ENCODE measurements at places on chromosomes 6 and 20.

DNA sequence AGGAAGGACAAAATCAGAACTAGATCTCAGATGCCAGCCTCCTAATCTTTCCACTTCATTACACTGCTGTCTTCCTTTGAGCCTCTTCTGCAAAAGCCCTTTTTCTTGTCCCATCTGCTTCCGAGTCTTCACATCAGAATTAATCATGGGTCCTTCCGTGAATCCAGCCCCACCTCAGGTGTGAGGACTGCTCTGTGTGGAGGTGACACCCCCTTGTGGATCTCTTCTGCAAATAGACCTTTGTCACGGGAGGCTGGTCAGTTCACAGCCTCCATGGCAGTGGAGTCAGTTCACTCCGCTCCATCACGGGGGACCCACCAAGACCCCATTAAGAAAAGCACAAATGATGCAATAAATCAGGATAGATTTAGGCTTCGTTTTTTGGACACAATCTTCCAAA, 171.1 kb downstream of the ADAT2 start:
- DNase-seq, result peak; percentile 29

DNA sequence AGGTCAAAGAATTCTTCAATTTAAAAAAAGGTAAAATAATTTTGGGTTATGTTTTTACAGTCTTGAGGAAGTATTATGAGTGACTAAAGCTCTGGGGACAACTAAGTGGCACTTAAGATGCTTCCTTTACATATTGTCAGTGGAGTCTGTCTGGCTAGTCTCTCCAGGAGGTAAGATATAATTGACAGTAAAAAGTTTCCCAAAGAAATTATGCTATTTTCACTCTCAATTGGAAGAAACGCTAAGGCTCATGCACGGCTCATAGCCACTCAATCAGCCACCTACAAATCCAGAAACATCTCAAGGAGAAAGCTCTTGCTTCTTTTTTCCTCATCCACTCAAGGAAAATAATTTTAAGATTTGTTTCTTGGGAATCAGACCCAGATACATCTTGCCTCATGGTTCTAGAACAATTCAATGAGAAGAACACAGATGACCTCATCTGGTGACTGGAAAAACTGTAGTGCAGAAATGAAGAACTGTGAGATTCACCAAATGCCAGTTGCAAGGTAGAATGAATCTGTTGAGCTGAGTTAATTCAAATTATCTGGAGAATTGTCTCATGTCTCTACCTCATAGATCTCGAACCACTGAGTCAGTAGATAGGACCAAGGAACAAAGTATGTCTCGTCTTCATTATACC, 252.9 kb downstream of the TPBG start:
- DNase-seq, result no peak

DNA sequence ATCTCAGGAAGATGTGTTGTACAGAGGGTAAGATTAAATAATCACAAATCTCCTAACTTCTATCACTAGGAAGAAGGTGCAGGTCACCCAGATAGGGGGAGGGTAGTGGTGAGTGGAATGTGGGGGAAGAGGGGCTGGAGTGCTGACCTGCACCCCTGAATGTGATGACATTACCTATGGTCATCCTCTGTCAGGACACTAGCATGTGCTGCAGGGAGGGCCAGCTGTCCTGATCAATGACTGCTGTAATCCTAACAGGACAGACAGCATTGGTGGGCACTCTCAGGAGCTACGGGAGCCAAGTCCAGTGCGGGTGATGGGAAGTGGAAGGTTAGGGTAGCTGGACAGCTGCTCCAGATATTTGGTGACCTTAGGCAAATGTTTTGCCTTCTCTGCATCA, 45.2 kb upstream of the CST5 start:
- DNase-seq, result no peak

- DNase-seq, result peak; percentile 67
These were observed 329.8 kb upstream of the SOX4 start for GRCh38 chr6:21263531-21264287.

DNA sequence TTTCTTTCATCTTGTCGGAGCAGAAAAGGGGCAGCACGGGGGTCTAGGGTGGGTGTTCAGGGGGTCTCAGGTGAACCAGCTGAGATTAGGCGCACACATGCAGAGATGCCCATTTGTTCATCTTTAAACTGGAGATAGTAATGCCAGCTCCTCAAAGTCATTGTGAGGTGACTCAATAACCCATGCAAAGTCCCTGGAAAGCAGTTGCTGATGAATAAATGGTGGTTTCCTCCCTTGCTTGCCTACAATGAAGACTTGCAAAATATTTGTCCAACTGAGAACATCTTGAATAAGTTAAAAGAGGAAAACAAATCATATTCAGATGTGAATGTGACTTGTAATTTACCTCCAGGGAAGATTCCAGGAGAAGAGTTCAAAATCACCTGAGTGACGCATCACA, 206.9 kb downstream of the LY86 start:
- DNase-seq, result no peak

- DNase-seq, result no peak
These were observed 42.5 kb upstream of the CD83 start for GRCh38 chr6:14075095-14075503.

DNA sequence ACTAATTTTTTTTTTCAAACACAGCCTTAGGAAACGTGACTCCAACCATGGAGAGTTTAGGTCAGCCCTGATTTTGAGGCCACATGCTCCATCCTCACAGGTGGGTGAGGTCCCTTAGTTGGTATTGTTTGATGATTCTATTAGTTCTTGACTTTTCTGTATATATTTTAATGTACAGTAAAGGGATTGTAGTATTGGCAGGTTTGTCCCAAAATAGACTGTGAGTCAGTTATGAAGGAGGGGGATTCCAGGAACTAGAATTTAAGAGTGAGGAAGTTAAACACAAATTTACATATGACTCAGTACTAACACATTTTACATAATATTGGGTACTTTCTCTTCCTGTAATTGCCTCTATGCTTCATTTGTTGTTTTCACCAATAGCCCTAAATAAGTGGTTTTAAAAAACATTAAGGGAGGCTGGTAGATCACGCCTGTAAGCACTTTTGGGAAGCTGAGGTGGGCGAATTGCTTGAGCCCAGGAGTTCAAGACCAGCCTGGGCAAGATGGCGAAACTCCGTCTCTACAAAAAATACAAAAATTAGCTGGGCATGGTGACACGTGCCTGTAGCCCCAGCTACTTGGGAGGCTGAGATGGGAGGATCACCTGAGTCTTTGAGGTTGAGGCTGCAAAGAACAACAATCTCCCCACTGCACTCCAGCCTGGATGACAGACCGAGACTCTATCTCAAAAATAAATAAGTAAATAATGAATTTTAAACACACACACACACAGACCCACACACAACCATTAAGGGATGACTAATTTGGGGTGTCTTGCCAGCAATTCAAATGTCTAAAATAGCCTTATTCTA, 81.8 kb downstream of the SGK1 start:
- DNase-seq, result peak; percentile 68

- DNase-seq, result no peak
These were observed 181.2 kb downstream of the FOXA2 start for GRCh38 chr20:22403022-22403631.

GRCh38 chr6:2777249-2777648, 12.1 kb downstream of the WRNIP1 start:
- no peak for DNase-seq

- DNase-seq, result no peak
These were observed 175.8 kb downstream of the GMPR start for GRCh38 chr6:16414205-16414604.

- DNase-seq, result no peak
These were observed 21.9 kb downstream of the COL11A2 start for GRCh38 chr6:33170176-33171015.

DNA sequence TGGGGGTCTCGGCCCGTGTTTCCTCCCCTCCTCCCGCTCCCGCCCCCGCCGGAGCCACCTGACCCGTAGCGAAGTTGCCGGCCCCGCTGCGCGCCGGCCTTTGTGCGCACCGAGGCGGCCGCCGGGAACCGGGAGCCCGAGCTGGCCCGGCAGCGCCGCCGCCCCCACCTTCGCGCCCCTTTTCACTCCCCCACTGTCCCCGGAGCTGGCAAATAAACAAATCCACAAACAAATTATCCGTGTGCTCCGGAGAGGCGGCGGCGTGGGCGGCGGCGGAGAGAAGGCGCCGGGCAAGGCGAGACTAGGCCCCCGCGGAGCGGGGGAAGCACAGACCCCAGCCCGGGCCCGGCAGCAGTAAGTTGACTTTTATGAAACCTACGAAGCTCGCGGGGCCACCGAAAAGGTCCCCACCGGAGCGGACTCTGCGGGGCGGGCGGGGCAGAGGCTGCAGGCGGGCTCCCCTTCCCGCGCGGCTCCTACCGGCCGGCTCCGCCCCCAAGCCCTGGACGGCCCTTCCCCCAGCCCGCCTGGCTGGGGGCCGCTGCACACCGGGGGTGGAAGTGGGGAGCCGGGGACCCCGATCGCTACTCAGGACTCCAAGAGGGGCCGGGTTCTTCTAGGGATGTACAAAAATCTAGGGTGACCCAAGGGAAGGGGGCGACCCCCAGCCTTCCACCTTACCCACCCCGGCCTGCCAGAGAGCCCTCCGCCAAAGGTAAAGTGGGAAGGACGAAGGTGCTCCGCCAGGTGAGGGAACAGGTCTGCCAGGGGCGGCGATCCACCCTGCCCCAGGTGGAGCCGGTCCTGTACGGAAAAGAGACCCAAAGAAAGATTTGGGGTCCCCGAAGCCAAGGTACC, 40.7 kb downstream of the YTHDF1 start:
- DNase-seq, result no peak

DNA sequence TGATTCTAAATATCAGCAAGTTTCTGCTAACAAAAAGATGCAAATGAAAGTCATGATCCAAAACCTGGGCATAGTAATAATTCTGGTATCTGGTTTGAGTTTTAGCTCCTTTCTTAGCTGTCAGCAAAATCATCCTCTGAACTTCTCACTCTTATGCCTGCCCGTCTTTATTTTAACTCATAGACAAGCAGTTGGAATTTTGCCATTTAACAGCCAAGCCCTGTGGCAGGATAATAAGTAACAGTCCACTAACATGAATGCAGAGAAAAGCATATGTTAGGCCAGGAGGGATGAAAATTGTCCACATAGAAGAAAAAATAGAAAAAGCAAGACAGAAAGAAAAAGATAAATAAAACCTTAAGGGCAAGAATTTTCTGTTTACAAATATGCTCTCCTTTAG, 170.0 kb upstream of the LAMA2 start:
- DNase-seq, result no peak

DNA sequence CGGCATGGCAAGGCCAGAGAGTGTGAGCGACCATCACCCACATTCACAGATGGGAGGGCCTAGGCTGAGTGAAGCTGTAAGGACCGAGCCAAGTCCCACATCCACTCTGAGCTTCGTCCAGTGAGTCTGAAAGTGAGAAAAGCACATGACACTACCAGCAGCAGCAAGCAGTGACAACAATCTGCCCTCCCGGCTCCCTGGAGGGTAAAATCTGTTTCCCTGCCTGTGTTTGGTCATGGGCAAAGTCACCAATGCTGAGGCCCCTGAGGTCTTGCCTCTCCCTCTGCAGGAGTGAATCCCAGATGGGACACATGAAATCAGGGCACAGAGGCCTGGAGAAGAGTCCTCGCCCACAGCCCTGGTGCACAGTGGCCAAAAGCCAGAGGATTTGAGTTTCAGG, 6.4 kb upstream of the CST7 start:
- DNase-seq, result no peak

GRCh38 chr6:27873021-27873940, 38.9 kb downstream of the OR2B2 start:
- DNase-seq, result no peak

DNA sequence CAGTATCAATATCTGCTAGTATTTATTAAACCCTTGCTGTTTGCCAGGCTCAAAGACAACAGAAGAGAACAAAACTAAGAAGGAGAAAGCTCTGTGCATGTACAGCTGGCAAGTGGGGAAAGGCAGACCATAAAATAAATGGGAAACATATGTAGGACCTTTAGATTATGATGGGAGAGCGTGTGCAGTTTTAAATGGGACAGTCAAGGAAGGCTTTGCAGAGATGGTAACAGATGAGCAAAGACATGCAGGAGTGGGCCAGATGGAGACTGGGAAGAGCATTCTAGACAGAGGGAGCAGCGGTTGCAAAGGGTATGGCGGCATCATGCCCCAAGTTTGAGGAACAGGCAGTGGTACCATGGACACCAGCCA, 260.0 kb downstream of the NRN1 start:
- no peak for DNase-seq

DNA sequence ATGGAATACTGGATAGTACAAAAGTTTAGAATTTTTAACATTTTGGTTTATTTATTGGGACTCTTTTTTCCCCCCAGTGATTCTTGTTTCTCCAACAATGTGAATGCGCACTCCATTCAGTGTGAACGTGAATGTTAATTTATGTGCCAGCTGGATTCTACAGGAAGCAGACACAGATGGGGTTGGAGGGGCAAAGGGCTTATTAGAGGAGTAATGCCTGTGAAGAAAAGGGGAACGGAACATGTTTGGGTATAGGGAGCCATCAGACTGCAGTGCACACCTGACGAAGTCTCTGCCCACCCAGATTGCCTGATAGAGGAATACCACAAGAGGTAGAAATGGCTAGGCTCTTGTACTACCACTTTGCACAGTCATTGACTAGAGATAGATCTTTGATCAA, 48.2 kb downstream of the PTPRA start:
- no peak for DNase-seq

- no peak for DNase-seq
These were observed 26.8 kb upstream of the DDR1 start for GRCh38 chr6:30857549-30857948.

DNA sequence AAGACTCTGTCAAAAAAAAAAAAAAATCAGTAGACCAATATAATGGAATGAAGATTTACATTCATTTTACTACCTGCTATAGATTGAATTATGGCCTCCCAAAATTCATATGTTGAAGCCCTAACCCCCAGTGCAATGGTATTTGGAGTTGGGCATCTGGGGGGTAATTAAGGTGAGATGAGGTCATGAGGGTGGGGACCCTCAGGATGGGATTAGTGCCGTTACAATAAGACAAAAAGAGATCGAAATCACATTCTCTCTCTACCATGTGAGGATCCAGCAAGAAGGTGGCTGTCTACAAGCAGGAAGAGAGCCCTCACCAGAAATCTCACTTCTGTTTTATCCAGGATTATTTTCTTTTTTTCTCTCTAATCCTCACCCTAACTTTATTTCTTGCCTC, 100.6 kb upstream of the LOC128125822 start:
- no peak for DNase-seq

GRCh38 chr20:47205577-47206123, 150.8 kb downstream of the ZMYND8 start:
- DNase-seq, result peak; percentile 67

- peak; percentile 77 for DNase-seq
These were observed 1.0 kb upstream of the NXT1 start for GRCh38 chr20:23349338-23350195.

- no peak for DNase-seq
These were observed 1.6 kb upstream of the ADRM1 start for GRCh38 chr20:62301111-62301668.

GRCh38 chr6:76861403-76861802, 601.9 kb downstream of the HTR1B start:
- DNase-seq, result no peak
